ENCODE measurements at places on chromosomes 6 and 20. TPM values are rescaled to one million over a fixed set of nuclear protein-coding genes. Genes with fewer than 3 reads are reported as not detected.

- DNase-seq: no peak
Observed at GRCh38 chr6:42689371-42689770, 33.0 kb downstream of the PRPH2 start.

DNA sequence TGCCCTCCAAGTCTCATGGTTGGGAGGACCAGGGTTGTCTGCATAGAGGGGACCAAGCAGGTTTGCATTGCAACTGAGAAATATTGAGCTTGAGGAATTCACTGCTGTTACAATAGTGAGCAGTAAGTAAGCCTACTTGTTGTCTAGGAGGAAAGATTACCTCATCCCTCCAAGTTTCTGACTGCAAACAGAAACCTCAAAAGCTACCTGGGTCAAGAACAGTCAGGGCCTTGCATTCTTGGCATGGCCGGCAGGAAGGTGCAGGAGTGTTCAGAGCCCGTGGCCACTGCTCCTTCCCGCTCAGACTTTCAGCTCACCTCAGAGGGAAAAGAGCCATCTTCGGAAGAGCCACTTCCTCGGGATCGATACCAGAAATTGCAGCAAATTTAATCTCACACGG is 46.0 kb upstream of the DOK5 start:
- DNase-seq: no peak

- no peak for DNase-seq
Observed at GRCh38 chr6:80457439-80457933, 351.0 kb downstream of the BCKDHB start.

GRCh38 chr20:56636716-56637115 is 7.6 kb downstream of the TFAP2C start:
- DNase-seq: no peak

DNA sequence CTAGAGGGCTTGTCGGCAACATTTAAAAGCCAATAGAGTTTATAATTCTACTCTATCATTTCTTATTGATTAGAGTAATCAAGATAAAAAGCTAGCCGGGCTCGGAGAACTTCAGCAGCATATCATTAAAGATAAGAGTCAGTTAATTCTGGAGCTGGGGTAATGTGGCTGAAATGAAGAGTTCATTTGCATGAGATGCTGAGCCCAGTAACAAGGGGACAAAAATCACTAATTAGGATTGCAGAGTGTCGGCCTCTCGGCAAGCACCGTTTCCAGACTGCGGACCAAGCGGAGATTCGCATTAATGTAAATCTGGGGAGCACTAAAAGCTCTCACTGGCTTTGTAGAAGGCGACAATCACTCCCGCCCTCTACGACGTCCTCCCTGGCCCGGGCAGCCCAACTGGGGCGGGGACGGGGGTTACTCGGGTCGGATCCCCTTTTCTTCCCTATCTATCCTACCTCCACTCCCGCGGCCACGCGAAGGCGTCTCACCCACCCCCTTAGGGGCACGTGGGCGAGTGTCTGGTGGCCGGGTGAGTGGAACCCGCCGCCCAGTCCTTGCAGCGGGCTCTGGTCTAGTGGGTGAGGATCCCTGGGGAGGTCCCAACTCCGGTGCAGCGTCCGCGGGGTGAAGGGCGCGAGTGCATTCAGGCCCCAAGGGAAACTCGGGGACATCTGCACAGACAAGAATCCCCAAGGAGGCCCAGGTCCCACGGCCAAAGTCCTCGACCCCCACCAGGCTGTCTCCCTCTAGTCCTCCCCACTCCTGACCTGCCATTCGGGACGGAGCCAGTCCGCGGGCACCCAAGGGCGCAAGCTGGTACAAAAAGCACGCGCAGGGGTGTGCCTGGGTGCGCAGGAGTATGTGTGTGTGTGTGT is 42.2 kb upstream of the OSTM1 start:
- DNase-seq: peak; percentile 57

DNA sequence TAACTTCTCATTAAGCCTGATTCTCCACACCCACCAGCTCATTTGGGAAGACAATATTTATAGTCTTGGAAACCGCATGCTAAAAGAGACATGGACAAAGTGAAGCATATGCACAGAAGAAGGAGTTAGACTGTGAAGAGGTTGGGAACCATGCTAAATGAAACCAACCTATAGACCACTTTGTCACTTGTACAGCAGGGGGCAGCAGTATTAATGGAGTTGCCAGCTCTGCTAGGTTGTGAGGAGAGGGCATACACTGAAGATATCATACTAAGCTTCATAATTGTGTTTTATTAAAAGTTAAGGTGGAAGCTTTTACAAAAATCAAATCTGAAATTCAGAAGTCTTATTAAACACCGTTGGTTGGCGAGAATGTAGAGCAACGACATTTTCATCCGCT is 38.3 kb upstream of the HMGCLL1 start:
- DNase-seq: peak; percentile 16

TNXB gene
- 0.55 TPM for polyA plus RNA-seq

DNA sequence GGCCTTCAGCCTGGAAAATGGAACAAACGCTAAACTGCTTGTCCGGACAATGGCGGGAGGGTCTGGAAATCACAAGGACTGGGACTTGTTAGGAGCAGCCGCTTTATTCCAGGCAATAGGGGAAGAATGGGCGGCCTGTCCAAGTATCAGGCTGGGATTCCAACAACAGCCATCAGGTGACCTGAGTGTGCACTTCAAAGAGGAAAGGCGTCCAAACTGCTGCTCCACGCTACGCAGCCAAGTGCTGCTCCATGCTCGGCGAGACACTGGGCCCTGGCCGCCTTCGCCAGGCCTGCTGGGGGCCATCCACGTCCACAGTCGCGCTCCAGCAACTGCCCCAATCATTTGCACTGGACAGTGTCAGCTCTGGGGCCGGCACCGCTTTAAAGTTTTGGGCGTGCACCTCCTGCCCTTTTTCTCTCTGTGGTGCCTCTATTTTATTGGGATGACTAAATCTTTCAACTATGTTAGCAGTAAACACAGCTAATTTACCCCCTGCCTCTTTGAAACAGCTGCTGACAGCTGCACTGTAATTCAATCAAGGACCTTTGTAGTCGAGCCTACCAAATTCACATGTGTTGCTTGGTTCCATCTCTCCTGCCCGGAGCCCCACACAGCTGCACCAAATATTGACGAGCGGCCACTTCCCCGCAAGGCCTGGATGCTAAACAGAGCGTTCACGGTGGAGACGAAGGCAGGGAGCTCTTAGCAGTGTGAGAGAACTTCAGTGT is 98.3 kb downstream of the BMP7 start:
- DNase-seq: no peak

GRCh38 chr6:117728626-117729025 is 53.4 kb downstream of the NUS1 start:
- DNase-seq: no peak

DNA sequence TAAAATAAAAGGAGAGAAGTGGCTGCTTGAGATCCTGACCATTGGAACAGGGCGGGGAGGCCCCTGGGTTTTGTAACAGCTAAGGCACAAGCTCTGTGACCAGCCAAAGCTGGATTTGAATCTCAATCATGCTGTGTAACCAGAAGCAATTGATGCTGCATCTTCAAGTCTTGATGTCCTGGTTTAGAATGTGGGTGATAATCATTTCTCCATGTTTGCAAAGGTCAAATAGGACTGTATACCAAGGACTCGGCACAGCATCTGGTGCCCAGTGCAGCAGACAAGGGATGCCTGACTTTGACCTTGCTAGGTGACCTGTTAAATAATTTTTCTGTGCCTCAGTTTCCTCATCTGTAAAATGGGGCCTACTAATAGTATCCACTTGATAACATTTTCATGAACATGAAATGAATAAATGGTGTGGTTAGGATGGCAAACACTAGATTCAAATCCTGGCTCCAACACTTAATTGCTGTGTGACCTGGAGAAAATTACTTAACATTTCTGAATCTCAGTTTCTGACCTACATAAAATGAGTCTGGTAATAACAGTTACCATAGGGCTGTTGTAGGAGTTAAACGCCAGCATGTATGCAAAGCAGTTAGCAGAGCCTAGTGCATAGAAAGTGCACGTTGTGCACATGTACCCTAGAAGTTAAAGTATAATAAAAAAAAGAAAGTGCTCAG is 46.3 kb upstream of the BCAS1 start:
- DNase-seq: no peak

- DNase-seq: no peak
Observed at GRCh38 chr20:46622165-46622564, 29.1 kb downstream of the SLC13A3 start.

- peak; percentile 87 for DNase-seq
Observed at GRCh38 chr6:15247500-15248450, 1.9 kb downstream of the JARID2 start.

HDGFL1 gene
- polyA plus RNA-seq: not detected

SLC17A2 gene
- not detected for polyA plus RNA-seq

DNA sequence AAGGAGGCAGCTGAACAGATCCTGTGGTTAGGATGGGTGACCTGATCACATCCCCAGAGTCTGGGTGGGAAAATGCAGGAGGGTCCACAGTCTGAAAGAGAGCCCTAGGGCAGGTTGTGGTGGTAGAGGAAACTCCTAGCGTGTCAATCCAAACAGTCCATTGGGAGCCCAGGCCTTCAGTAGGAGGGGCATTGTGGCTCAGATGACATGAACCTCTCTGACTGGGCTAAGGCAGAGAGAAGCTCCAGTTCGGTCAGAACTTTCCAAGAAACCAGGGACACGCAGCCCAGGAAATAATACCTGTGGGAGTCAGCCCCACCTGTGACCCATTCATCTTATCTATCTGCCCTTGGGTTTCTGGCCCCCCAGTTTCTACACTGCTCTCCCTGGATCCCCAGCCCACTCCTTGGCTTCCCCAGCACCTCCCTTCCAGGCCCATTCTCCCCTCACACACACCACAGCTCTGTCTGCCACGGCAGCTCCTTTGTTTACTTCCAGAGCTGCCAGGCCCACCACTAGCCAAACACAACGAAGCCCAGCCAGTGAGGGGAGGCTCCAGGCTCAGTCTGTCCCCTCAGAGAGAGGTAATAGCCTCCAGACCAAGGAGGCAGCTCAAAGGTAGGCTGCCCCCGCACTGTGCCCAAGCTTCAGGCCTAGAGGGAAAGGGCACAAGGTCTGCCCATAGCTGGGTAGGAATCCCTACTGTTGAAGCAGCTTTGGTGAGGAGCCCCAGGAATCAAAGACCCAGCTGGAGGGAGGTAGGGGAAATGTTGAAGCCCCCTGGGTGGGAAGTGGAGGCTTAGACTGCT is 6.2 kb downstream of the GDF5 start:
- no peak for DNase-seq

DNA sequence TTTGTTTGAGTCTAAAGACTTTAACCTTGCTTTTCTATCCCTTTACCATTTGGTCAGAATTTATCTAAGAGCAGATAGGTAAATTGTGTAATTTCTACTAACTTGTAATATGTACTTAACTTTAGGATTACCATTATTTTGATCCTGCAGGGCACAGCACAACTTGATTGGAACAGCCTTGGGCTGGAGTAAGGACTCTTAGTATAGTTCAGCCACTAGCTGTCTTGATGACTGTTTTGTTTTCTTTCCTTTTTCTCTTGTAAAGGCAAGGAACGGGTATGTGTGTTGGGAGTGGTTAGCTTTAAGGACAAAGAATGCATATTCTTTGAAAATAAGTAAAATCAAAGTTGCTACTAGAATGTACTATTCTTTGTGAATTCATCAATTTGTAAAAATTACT is 203.2 kb downstream of the ZFAND3 start:
- no peak for DNase-seq

DNA sequence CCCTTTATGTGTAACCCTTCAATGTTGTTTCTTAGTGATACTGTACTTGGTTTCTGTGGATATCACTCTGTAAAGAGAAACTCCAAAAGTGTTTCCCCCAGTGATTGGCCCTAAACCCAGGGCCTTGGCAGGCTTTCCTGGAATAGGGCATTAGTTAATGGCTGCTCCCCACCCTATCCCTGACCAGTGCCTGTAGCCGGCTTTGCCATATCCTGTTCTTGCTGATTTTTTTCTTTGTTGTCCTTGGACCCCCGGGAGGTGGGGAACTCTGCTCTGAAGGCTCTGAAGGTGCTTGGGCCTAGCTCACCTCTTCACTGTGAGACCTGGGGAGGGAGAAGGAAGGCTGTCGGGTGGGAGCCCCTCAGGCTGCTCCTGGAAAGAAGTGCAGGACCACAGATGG is 120.1 kb downstream of the TCP11 start:
- DNase-seq: no peak

- no peak for DNase-seq
Observed at GRCh38 chr20:23018941-23019340, 16.2 kb upstream of the SSTR4 start.

DNA sequence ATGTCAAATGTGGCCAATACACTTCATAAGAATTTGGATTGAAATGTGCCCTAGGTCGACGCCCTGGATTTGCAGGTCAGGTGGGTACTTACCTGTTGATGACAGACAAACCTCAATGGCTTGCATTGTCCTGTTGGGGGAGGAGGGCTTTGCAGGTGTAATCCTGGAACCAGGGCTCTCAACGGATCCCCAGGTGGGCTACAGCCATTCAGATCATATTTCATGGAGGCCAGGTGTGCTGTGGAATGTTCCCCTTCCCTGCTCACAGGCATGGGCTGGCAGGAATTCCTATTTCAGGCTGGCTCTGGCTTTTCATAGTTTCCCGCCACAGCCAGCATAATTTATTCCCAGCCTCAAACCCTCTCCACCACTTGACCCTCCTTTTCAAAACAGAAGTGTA is 254.7 kb downstream of the SMOC2 start:
- no peak for DNase-seq

GRCh38 chr6:31356216-31356945 is 598 bp downstream of the HLA-B start:
- peak; percentile 20 for DNase-seq

GRCh38 chr6:37731888-37732287 is 34.2 kb upstream of the MDGA1 start:
- DNase-seq: no peak

PRDM13 gene
- polyA plus RNA-seq: 0.02 TPM

DNA sequence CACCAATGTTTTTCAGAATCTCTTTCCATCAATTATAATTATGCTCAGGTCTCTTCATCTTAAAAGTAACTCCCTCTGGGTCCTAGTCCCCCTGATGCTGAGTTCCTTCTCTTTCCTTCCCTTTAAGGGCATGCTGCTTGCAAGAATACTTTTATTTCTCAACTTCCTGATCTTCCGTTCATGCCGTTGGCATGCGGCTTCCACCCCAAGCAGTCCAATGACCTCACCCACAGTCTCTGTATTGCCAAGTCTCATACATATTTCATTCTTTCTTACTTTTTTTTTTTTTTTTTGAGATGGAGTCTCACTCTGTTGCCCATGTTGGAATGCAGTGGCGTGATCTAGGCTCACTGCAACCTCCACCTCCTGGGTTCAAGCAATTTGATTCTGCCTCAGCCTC is 83.5 kb downstream of the NDUFAF5 start:
- no peak for DNase-seq

EPPIN gene
- polyA plus RNA-seq: not detected

ARMC2 gene
- polyA plus RNA-seq: 4.3 TPM

Measured in SK-N-SH (cell line).